NCI-H1436 (cell line): ENCODE measurements at places on chromosomes 2 and 18.

- no peak for DNase-seq
Measured at GRCh38 chr2:65420712-65421431, 11.5 kb downstream of the SPRED2 start.

GRCh38 chr18:58100154-58100553 is 56.1 kb downstream of the NEDD4L start:
- DNase-seq = peak; percentile 45

GRCh38 chr18:59691996-59692395 is 5.2 kb downstream of the CCBE1 start:
- DNase-seq = no peak

DNA sequence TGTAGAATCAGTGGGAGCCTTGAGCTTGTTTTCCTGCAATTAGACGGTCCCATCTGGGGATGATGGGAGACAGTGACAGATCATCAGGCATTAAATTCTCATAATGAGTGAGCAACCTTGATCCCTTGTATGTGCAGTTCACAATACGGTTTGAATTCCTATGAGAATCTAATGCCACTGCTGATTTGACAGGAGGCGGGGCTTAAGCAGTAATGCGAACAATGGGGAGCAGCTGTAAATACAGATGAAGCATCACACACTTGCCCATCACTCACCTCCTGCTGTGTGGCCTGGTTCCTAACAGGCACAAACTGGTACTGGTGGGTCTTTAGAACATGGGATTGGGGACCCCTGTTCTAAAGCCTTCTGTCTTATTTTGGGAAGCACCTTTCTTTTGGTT is 17.9 kb upstream of the NYAP2 start:
- DNase-seq = no peak

- DNase-seq = no peak
Measured at GRCh38 chr2:240024766-240025165, 376 bp downstream of the NDUFA10 start.

DNA sequence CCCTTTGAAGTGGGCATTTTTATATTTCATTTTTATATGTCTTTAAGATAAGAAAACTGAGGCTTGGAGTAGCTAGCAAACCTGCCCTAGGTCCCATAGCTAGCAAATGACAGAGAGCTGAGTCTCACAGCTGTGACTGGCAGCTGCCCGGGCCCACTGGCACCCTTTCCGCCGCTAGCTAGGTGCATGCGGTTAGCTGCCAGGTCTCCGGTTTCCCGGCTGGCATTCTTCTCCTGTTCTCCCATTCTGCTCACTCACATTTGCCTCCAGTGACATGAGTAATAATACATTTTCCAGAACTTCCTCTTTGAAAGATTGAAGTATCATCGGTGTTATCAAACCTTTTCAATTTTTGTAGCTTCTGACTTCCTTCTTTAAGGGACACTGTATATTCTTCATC is 38.7 kb downstream of the MTCL1 start:
- DNase-seq = no peak

GRCh38 chr2:30465171-30465545 is 18.1 kb downstream of the LCLAT1 start:
- no peak for DNase-seq

- DNase-seq = no peak
Measured at GRCh38 chr2:188609321-188610049, 317.8 kb downstream of the GULP1 start.
